Vagina (tissue), 2 donors: ENCODE measurements at places on chromosomes 12 and 14.

GRCh38 chr12:54415221-54415929 lies 3.7 kb downstream of the ITGA5 start:
- no peak for DNase-seq

GRCh38 chr12:86429824-86430223 lies 173.6 kb upstream of the MGAT4C start:
- no peak for DNase-seq

GRCh38 chr14:61530896-61531295 lies 164.4 kb upstream of the HIF1A start:
- DNase-seq = no peak

- DNase-seq = no peak
These were observed 11.5 kb downstream of the SPTSSA start for GRCh38 chr14:34450542-34450915.

- DNase-seq = no peak
These were observed 20.0 kb downstream of the TMEM132C start for GRCh38 chr12:128286970-128287369.

DNA sequence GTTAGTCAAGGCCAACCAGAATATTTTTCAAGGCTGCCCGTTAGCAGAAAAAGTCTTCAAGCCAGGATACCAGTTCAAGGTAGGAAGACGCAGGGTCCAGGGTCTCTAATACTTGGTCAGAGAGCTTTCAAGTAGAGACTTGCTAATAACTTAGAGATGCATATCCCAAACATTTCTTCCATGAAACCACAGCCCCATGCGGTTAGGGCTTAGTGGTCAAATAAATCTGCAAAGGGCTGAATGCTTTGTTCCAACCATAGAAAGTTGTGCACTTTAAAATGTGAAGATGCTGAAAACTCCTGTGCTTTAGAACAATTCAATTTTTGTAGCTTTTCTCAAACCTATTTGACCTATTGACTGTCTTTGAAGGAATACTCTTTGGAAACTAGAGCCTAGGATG lies 208.9 kb downstream of the PIK3C2G start:
- no peak for DNase-seq

GRCh38 chr14:103022002-103022684 lies 35.2 kb downstream of the CDC42BPB start:
- no peak for DNase-seq
